PC-3 (cell line): ENCODE measurements at places on chromosomes 7 and 10. TPM values are rescaled to one million over a fixed set of nuclear protein-coding genes. Genes with fewer than 3 reads are reported as not detected.
A peak's percentile ranks its signal among the peaks of the same experiment; 100 is the strongest.

DNA sequence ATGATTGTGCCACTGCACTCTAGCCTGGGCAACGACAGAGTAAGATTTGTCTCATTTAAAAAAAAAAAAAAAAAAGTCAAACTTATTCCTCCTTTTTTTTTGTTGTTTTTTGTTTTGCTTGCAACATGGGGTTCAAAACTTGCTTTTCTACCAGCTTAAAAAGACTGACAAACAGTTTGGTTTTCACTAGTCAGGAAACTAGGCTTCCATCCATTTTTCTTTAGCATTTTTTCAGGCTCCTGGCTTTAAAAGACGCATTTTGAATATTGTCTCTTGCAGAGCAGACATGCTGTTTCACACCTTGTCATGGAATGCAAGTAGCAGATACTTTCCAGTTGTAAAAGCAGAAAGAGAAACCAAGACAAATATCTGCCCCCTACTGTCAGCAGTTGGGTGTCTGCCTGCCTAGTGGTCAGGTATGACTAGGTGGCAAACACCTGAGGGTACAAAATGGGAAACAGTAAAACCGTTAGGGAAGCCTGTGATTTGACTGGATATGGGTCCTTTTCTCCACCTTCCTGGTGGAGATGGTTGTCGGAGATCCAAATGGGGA lies 139.9 kb downstream of the CCDC71L start:
- DNase-seq = peak; percentile 10

DNA sequence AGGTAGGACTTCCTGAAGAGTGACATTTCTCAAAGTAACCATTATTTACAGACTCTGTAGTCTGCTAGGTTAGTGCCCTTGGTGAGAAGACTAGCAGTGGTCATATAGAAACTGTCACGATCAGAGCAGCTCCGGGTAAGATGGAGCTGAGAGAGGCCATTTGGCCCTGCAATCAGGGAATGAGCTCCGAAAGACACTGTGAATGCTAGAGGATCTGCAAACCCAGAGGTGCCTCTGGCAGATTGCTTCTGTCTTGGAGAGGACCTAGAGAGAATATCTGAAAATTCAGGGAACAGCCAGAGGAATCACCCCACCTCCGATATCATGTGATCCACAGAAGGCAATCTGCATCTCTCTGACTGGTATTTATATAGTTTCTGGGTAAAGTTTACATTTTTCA lies 246.9 kb upstream of the KMT2E start:
- no peak for DNase-seq

GRCh38 chr10:33410096-33410859 lies 75.8 kb upstream of the NRP1 start:
- DNase-seq = peak; percentile 61

The WDR37 gene
- 4.5 and 7.1 TPM in 2 replicates for total RNA-seq

DNA sequence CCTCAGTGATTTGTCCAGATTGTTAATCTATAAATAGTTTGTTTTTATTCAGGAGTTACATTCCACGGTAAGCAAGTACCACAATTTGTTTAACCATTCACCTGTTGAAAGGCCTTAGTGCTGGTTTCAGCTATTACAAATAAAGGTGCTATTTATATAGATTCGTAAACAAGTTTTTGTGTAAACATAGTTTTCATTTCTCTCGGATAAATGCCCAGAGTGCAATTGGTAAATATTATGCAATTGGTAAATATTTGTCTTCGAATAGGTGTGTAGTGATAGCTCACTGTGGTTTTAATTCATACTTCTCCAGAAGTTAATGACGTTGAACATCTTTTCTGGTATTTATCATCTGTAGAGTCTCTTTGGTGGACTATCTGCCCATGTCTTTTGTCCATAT lies 76.4 kb upstream of the RSU1 start:
- DNase-seq = peak; percentile 76

The CCL24 gene
- not detected in 2 replicates for total RNA-seq

DNA sequence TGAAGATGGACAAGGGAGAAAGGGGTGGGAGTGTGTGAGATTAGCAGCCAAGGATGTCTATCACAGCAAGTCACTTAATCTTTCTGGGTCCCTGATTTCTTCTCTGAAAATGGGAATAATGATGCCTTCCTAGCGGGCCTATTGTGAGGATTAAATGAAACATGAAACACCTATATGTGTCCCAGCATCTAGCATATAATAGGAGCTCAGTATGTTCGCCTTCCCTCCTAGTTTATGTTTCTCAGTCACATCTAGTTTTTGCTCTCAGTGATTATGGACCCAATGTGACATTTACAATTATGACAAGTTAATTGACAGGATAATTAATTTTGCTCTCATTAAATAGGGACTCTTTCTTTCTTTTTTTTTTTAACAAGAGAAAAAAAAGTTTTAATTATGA lies 252.9 kb downstream of the SNX13 start:
- no peak for DNase-seq

The TYW1 gene
- 12.8 and 13.4 TPM in 2 replicates for total RNA-seq

The SPOCK2 gene
- total RNA-seq = 0.06 and 0.33 TPM in 2 replicates

DNA sequence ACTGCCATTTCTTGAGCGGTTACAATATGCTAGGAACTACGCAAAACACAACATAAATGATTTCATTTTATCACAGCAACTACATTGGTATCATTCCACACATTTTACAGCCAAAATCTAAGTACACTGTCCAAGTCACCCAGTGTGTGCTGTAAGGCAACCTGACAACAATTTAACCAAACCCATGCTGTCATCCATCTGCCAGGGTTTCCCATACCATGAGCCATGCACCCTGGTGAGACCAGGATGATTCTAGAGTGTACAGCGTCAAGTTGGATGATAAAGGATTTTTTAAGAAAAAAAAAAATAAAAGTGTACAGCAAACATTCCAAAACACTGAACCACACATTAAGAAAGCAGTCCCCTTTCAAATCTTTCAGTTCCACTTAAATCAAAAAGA lies 52.9 kb downstream of the PIK3AP1 start:
- DNase-seq = no peak

The CYP3A4 gene
- not detected in 2 replicates for total RNA-seq

The PON1 gene
- total RNA-seq = not detected in 2 replicates

The GIMAP1 gene
- not detected in 2 replicates for total RNA-seq

The DCLRE1A gene
- total RNA-seq = 3.3 and 5.0 TPM in 2 replicates

DNA sequence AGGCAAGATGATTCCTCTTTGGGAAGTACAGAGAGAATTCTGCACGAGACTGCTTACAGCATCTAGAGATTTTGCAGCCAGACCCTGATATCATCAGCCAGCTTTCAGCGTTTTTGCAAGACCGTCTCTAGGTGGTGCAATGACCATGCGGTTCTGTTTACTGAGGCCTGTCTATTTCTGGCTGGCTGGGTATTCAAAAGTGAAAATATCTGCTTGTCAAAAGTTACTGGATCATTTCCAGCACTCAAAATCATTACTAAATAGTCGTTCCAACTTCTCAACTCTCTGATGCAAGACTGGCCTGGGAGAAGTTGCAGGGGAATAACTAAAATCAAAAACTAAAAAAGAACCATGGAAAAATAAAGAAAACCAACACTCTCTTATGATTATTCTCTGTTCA lies 240.1 kb downstream of the ELMO1 start:
- DNase-seq = peak; percentile 5

The MORN4 gene
- 6.5 and 12.9 TPM in 2 replicates for total RNA-seq

DNA sequence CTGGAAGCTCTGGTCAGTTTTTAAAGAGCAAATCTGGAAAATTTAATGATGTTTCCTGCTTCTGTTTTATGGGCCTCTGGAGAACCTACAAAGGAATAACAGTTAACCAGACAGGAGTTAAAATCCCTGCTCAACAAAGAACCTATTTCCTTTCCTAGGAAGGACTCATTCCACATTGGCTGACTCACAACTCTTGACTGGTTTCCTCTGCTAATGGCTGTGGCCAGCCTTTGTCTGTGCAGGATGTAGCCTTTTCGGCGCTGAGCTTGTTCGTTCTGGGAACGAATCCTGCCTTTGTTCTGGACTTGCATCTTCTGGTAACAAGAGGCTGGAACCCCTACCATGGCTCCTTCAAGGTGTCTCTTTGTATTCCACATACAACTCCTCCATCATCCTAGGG lies 112.8 kb upstream of the PDCD4 start:
- peak; percentile 75 for DNase-seq

The SPDYE8 gene
- total RNA-seq = not detected in 2 replicates

The ADD3 gene
- total RNA-seq = 25.7 and 30.3 TPM in 2 replicates

The ZNF117 gene
- 1.9 and 2.1 TPM in 2 replicates for total RNA-seq

DNA sequence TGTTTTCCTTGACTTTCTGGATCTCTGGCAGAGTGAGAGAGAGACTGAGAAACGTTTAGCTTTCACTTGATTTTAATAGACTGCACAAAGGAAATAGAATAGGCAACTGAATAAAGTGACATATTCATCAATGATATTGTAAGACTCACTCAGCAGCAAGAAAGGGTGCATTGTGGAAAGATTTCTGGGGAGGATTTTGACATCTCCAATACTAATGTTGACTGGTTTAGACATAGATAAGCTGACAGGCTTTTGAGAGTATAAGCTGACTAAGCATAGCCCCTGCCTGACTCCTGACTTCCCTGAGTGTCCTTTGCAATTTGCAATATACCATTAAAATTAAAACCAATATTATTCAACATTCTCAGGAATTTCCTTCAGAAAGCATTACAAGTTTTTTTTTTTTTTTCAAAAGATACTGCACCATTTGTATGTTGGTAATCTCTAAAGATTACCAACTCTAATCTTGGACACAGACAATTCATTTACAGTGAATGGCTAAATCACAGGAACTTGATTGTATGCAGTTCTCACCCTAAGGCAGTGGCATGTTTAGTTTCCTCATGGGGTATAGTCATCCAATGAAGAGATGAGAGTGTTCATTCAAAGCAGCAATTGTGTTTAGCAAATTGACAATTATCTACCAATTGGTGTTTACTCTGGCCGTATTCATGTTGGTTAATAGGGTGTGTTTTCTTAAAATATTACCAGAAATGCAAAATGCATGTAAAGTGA lies 325.6 kb downstream of the SORCS3 start:
- DNase-seq = no peak

The MKX gene
- 2.6 and 3.5 TPM in 2 replicates for total RNA-seq

DNA sequence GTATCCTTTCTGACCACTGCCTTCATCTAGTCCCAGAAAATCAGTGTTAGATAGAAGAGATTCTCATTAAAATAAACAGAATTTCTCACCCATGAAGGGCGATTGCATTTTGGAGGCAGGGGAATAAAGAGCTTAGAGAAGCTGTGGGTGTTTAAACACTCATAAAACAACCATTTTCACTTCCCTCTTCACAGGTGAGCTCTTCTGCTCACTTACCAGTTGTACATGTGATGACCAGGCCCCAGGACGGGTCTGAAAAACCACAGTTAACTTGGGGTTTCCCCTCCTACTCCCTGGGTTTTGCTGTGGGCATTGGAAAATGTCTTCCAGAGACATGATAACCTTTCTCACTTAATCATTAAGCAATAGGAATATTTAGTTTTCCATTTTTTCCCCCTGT lies 411.6 kb upstream of the DPP6 start:
- DNase-seq = no peak

- DNase-seq = no peak
These were observed 50.0 kb downstream of the RAB11FIP2 start for GRCh38 chr10:117996709-117997108.

The STEAP1 gene
- total RNA-seq = 15.7 and 21.2 TPM in 2 replicates

- DNase-seq = no peak
These were observed 11.0 kb upstream of the HPS1 start for GRCh38 chr10:98457721-98458120.

- DNase-seq = no peak
These were observed 328.6 kb downstream of the DPP6 start for GRCh38 chr7:154380771-154381170.

DNA sequence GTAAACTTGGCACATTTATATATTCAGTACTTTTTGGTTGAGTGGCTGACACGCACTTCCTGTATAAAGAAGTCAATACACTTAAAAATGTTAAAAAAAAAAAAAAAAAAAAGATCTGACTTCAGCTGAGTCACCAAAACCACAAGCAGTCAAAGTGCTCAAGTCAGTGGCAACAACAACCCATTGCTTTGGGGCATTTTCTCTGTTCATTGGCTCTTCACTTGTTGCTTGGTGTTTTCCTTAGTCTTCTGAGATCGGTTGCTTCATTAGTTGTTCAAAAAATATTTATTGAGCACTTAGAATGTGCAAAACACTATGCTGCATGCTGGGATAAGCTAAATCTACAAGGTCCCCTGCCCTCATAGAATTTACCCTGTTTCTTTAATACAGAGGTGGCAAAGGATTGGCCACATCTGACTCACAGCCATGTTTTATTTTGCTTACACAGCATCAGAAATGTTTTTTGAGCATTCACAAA lies 63.7 kb downstream of the ZNRF2 start:
- DNase-seq = peak; percentile 80

The GJC3 gene
- total RNA-seq = 0.18 TPM in 1 of 2 replicates, not detected in the other

- no peak for DNase-seq
These were observed 550.2 kb downstream of the GALNT17 start for GRCh38 chr7:71682181-71682580.

GRCh38 chr10:125156196-125156595 lies 4.2 kb downstream of the CTBP2 start:
- DNase-seq = no peak

DNA sequence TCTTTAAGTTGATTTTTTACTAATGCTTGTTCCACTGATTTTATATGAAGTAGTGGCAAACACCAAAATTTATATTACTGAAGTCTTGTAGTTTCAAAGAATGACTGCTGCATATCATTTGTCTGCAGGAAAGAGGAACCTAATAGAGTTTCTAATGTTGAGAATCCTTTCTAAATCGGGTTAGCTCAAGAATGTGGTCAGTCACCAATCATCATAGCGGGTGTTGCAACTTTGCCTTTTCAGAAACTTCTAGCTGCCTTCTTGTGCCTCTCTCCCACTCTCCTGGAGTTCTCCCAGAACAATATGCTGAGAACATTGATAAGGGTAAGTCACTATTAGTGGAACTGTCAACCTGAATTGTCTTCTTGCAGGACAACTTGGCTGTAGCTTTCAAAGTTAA lies 524.8 kb upstream of the SORCS1 start:
- no peak for DNase-seq

GRCh38 chr10:21340331-21340730 lies 185.2 kb downstream of the SKIDA1 start:
- DNase-seq = peak; percentile 91

- peak; percentile 24 for DNase-seq
These were observed 23.2 kb downstream of the RAPGEF5 start for GRCh38 chr7:22333680-22334141.

GRCh38 chr7:18179093-18179492 lies 151.4 kb upstream of the PRPS1L1 start:
- DNase-seq = peak; percentile 67

DNA sequence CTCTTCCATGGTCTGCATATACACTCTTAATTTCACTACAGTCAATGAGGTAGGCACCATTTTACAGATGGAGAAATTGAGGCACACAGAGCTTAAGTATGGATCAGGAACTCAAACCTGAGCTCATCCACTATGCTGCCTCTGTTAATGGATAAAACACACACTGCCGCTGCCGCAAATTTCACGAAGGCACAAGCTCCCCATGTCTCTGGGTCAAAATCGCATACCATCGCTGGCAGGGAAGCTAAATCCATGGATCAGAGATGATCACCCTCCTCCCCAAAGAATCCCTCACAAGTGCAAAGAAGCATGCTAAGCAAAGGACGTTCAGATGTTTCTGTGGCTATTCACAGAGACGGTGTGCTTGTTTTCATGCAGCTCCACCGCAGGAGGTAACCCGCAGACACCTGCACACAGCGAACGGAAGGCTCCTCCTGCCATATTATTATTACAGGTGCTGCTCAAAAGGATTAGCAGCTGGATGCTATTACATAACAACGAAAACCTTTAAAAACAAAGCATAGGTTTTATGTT lies 109.3 kb downstream of the UBE2H start:
- DNase-seq = no peak

The CTAGE8 gene
- total RNA-seq = 0.69 and 1.2 TPM in 2 replicates
